ENCODE measurements at places on chromosomes 7 and 10. TPM values are rescaled to one million over a fixed set of nuclear protein-coding genes. Genes with fewer than 3 reads are reported as not detected.

The CACNA2D1 gene
- total RNA-seq, result not detected

DNA sequence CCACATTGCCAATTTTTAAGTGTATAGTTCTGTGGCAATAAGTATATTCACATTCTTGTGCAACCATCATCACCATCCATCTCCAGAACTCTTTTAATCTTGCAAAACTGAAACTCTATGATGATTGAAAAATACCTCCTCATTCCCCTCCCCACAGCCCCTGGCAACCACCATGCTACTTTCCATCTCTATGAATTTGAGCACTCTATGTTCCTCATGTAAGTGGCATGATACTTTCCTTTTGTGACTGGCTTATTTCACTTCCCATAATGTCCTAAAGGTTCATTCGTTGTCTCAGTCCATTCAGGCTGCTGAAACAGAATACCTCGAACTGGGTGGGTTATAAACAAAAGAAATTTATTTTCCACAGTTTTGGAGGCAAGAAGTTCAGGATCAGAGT lies 23.4 kb upstream of the EGR2 start:
- no peaks in the 10 kb centered on the region for H3K4me1 ChIP-seq
- no peak overlapping the region for H3K27ac ChIP-seq
- H3K4me3 ChIP-seq, result no peak overlapping the region
- DNase-seq, result no peak
- no peaks in the 10 kb centered on the region for H3K36me3 ChIP-seq
- H3K27me3 ChIP-seq, result no peaks in the 10 kb centered on the region

DNA sequence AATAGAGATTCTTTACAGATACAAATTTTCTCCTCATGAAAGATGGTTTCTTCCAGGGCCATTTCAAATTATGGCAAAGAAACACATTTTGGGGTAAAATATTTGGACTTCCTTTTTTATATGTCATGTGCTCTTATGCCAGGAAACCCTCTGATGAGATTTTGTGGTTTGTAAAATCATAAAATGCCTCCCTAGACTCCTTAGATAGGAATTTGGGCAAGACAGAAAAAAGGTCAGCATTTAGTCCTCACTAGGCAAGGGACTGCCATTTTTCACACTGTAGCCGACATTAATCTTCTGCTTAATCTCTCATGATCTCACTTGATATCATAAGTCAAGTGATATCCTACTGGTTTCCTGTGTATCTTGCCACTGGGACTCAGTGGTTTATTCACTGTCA lies 286.4 kb downstream of the ARHGAP12 start:
- DNase-seq, result no peak
- no peaks in the 10 kb centered on the region for H3K27me3 ChIP-seq

GRCh38 chr7:121798896-121799295 lies 74.1 kb upstream of the PTPRZ1 start:
- H3K36me3 ChIP-seq, result no peaks in the 10 kb centered on the region
- no peaks in the 10 kb centered on the region for H3K4me1 ChIP-seq
- H3K27me3 ChIP-seq, result no peaks in the 10 kb centered on the region
- H3K27ac ChIP-seq, result no peak overlapping the region
- no peak for DNase-seq
- H3K4me3 ChIP-seq, result no peak overlapping the region

DNA sequence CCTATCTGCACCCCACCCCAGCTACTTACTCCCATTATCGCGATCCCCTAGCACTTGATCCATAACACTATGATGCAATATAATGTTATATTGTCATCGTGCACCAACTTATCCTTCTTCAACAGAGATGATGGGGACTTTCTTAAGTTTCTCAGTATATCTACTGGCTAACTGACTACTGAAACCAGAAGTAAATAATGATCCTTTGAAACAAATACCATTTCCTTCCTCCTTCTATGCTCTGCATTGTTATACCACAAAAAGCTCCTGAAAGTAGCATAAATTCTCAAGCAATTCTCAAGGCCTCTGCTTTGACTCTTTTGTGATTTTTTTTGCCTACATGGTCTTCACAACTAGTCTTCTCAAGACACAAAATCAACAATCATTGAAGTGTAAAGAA lies 68.9 kb downstream of the HTR7 start:
- no peaks in the 10 kb centered on the region for H3K4me1 ChIP-seq
- H3K4me3 ChIP-seq, result no peak overlapping the region
- H3K27ac ChIP-seq, result no peak overlapping the region

- H3K27ac ChIP-seq, result no peak overlapping the region
- no peaks in the 10 kb centered on the region for H3K27me3 ChIP-seq
- DNase-seq, result no peak
- H3K36me3 ChIP-seq, result peaks cover 4% of the 10 kb centered on the region
- H3K4me1 ChIP-seq, result peaks cover 15% of the 10 kb centered on the region
These were observed 3.5 kb downstream of the ERLIN1 start for GRCh38 chr10:100182281-100182680.

- no peak overlapping the region for H3K27ac ChIP-seq
- no peak overlapping the region for H3K4me3 ChIP-seq
- no peaks in the 10 kb centered on the region for H3K36me3 ChIP-seq
- peaks cover 3% of the 10 kb centered on the region for H3K4me1 ChIP-seq
- peaks cover 11% of the 10 kb centered on the region for H3K27me3 ChIP-seq
These were observed 2.5 kb upstream of the MEST start for GRCh38 chr7:130489140-130489983.

- peak; percentile 57 for DNase-seq
- H3K36me3 ChIP-seq, result no peaks in the 10 kb centered on the region
- H3K27ac ChIP-seq, result peak overlapping the region; percentile 46
- H3K27me3 ChIP-seq, result no peaks in the 10 kb centered on the region
- peak overlapping the region; percentile 50 for H3K4me3 ChIP-seq
These were observed 14.6 kb upstream of the FKBP9 start for GRCh38 chr7:32942415-32943251.

GRCh38 chr7:72152161-72153131 lies 259.7 kb downstream of the CALN1 start:
- H3K4me1 ChIP-seq, result no peaks in the 10 kb centered on the region
- no peaks in the 10 kb centered on the region for H3K36me3 ChIP-seq
- H3K4me3 ChIP-seq, result no peak overlapping the region

DNA sequence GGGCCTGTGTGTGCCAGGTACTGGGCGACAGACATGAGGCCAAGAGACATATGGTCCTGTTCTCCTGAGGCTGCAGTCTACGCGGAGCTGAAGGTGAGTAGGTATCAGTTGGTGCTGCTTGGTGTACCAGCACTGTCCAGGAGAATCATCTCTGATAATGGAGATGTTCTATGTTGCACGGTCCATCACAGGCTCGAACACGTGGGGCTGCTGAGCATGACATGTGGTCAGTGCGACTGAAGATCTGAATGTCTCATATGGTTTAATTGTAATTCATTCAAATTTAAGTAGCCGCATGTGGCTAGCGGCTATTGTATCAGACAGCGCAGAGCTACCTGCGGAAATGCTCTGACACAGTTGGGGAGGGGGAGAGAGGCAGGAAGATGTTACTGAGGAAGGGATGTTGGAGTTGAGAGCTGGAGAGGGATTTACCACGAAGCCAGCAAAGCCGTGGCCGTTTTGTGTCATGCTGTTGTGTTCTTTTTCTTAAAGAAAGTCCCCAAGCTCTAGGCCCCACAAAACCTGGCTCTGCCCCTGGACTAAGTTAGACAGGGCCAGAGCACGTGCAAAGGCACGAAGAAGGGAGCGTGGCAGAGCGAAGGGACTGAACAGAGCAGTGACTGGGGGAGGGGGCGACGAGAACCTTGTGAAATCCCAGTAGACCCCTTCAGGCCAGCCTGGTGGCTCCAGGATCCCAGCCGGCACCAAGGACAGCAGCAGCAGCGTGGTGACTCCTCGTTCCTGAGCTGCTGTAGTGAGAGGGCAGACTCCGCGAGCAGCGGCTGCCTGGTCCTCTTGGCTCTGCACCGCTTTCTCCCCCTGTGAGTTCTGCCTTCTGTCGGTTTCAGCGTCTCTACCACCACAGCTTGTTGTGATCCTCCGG lies 20.0 kb downstream of the SMKR1 start:
- H3K27me3 ChIP-seq, result no peaks in the 10 kb centered on the region
- H3K4me1 ChIP-seq, result no peaks in the 10 kb centered on the region
- no peaks in the 10 kb centered on the region for H3K36me3 ChIP-seq
- DNase-seq, result no peak
- H3K27ac ChIP-seq, result no peak overlapping the region

DNA sequence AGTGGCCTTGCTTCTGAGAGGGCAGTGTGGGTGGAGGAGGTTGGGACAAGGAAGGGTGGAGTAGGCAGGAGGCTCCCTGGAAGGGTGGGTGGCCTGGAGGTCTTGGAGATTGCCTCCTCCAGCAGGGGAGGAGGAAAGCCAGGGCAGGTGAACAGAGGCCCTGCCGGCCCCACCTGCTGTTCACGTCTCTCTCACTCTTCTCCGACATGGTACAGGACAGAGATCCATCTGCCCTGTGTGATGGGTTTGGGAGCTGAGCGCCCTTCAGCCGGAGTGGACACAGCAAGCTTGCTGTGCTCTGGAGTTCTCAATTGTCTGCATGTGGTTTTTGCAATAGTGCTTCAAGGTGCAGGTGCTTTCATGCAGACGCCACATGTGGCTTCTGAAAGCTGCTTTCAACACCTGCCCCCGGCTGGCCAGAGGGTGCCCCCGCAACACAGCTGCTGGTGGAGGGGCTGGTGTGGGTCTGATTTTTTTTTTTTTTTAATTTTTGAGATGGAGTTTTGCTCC lies 82.8 kb upstream of the GNA12 start:
- no peaks in the 10 kb centered on the region for H3K4me1 ChIP-seq
- peak; percentile 13 for DNase-seq
- no peaks in the 10 kb centered on the region for H3K27me3 ChIP-seq
- no peak overlapping the region for H3K27ac ChIP-seq

GRCh38 chr10:48902096-48902495 lies 37.5 kb downstream of the LRRC18 start:
- no peaks in the 10 kb centered on the region for H3K4me1 ChIP-seq
- H3K36me3 ChIP-seq, result no peaks in the 10 kb centered on the region
- no peak overlapping the region for H3K27ac ChIP-seq
- no peaks in the 10 kb centered on the region for H3K27me3 ChIP-seq
- no peak overlapping the region for H3K4me3 ChIP-seq
- DNase-seq, result no peak

DNA sequence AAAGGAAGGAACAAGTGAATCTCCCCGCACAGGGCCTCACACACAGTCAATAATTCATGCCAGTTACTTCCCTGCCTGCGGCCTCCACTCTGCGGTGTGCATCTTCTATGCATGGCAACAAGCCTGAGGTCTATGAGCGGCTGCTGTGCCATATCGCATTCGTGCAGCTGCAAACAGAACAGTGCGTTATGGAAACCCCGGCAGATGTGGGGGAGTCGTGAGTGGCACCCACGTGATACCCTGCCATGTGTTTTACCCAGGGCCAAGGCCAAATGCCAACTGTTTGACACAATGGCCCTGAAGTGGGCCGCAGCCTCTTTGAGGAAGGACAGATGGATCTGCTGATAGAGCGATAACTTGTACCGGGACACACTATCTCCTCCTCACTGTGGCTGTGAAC lies 13.4 kb downstream of the TNS3 start:
- no peaks in the 10 kb centered on the region for H3K36me3 ChIP-seq
- no peak overlapping the region for H3K4me3 ChIP-seq
- H3K4me1 ChIP-seq, result no peaks in the 10 kb centered on the region
- H3K27ac ChIP-seq, result no peak overlapping the region
- no peak for DNase-seq

GRCh38 chr7:69186974-69187373 lies 411.3 kb upstream of the AUTS2 start:
- DNase-seq, result no peak
- no peak overlapping the region for H3K27ac ChIP-seq
- H3K27me3 ChIP-seq, result no peaks in the 10 kb centered on the region
- H3K4me3 ChIP-seq, result no peak overlapping the region
- no peaks in the 10 kb centered on the region for H3K4me1 ChIP-seq

GRCh38 chr10:26588611-26589010 lies 108.9 kb upstream of the PDSS1 start:
- no peaks in the 10 kb centered on the region for H3K36me3 ChIP-seq
- H3K27me3 ChIP-seq, result no peaks in the 10 kb centered on the region
- H3K27ac ChIP-seq, result no peak overlapping the region
- no peaks in the 10 kb centered on the region for H3K4me1 ChIP-seq

DNA sequence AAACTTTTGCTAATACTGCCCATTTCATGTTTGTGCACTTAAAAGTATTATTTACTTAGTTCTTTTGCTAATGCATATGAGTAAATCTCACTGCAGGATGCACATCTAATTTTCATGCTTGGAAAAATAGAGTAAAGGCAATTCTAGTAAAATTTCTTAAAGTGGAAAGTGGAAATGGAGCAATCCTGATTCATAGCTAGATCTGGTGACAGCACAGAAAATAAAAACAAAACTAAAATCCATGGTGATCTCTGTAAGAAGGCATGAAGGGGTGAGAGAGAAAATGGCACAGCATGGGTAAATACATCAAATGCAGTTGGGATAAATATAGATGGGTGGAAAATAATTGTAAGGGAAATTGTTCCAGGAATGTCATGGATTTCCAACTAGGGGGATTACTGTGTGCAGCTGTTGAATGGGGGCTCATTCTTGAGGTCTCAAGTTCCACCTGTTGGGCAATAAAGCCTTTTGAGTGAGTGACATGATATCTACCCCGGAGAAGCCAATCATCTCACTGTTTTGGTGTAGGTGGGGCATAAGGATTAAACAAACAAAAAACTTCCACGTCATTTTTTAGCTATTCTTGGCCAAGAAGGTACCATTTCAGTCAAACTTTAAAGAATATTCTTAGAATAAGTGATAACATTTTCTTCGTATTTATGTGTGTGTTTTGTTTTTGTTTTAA lies 1.7 kb upstream of the MCU start:
- no peak overlapping the region for H3K4me3 ChIP-seq
- H3K27me3 ChIP-seq, result no peaks in the 10 kb centered on the region
- no peaks in the 10 kb centered on the region for H3K36me3 ChIP-seq
- H3K4me1 ChIP-seq, result peaks cover 26% of the 10 kb centered on the region
- no peak overlapping the region for H3K27ac ChIP-seq

The PON1 gene
- not detected for total RNA-seq

DNA sequence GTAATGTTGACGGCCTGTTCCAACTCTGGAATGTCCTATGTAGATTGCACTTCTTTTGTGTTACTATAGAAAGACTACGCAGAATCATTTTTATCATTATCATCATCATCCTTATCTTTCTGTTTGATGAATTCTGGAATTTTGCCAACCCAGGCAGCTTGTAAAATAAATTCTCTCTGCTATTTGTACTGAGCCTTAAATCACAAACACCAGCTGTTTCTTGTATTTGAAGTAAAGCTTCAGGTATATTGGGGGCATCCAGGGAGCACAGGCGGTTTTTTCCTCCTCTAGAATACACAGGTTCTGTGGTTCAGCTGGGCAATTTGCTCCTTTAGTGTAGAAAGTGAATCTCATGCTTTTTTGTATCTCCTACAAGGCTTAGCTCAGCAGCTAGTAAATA lies 14.9 kb upstream of the CPA5 start:
- no peaks in the 10 kb centered on the region for H3K4me1 ChIP-seq
- H3K27ac ChIP-seq, result no peak overlapping the region
- H3K4me3 ChIP-seq, result no peak overlapping the region
- DNase-seq, result no peak
- H3K27me3 ChIP-seq, result no peaks in the 10 kb centered on the region

The PITRM1 gene
- total RNA-seq, result 132 TPM

Data from CD8-positive, alpha-beta memory T cell (primary cell).